Brain (organoid and tissue), 16 donors: ENCODE measurements at places on chromosomes 2 and 18.
A peak's percentile ranks its signal among the peaks of the same experiment; 100 is the strongest.

DNA sequence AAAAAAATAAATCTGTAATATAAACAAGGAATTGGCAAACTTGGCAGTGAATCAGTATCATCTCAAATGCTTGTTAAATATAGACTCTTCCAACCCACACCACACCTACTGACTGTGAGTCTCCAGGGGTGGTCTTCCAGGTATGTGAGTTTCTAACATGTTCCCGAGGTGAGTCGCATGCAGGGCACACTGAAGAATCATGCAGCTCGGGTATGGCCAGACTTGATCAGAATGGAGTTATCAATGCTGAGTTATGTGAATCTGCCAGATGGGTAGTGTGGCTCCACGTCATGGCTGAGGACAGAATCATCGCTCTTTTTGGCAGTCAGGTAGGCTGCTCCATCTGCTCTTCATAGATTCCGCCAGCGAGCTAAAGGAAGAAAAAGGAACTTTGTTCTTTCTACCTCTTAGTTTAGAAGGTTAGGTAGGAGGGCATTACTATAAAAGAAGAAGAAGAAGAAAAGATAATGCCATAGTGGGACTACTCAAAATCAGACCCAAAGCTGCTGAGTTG is 1279.7 kb upstream of the ZEB2 start:
- peak; percentile 13 for DNase-seq

- DNase-seq, result peak; percentile 61
Measured at GRCh38 chr18:37565101-37565976, at the start of gene CELF4. TSS of gene CELF4 (minus strand) at chr18:37565798.

DNA sequence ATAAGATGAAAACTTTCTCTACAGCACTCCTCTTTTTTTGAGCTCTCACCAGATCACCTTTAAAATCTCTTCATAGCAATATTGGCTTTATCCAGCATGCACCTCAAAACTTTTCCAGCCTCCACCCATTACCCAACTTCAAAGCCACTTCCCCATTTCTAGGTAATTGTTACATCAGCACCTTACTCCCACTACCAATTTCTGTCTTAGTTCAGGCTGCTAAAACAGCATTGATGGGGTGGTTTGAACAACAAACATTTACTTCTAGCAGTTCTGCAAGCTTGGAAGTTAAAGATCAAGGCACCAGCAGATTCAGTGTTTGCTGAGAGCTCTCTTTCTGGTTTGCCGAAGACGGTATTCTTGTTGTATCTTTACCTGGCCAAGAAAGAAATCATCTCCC is 114.0 kb upstream of the SLC39A10 start:
- DNase-seq, result no peak

- DNase-seq, result peak; percentile 76
Measured at GRCh38 chr2:212595036-212595654, 56.5 kb upstream of the ERBB4 start.

DNA sequence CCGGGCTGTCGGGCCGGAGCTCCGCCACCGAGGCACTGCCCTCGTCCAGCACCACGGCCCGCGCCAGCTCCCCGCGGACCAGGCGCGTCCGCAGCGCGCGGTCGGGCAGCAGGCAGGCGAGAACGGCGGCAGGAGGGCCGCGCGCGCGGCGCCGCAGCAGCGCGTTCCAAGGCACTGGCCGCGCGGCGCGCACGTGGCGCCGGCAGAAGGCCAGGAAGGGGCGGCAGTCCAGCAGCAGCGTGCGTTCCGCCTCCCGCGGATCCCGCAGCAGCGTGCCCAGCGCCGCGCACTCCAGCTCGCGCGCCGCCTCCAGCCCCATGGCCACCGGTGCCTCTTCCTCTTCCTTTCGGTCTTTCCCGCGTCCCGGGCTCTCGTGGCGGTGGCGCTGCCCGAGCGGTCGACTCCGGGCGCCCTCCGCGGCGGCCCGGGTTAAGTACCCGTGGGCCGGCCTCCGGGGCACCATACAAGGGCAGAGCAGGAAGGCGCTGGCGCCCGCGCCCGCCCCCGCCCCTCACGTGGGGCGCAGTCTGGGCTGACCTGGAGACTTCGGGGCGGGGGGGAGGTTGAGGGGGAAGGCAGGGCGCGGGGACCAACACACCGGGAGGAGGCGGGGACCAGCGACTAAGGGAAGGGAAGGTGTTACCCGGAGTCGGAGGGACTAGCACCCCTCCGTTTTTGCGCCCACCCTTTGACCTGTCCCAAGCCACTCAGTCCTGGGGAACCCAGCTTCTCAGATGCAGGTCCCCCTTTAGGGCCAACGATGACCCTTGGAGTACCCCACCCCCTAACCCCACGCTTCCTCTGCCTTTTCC is at the start of gene DUSP2:
Gene DUSP2, minus strand, starts transcription at position 405 of the 812 bp plus-strand sequence. Its CDS starts 86 bp downstream, at position 319.
- DNase-seq, result peak; percentile 87
